NCI-H146 (cell line): ENCODE measurements at places on chromosomes 1 and 21.

DNA sequence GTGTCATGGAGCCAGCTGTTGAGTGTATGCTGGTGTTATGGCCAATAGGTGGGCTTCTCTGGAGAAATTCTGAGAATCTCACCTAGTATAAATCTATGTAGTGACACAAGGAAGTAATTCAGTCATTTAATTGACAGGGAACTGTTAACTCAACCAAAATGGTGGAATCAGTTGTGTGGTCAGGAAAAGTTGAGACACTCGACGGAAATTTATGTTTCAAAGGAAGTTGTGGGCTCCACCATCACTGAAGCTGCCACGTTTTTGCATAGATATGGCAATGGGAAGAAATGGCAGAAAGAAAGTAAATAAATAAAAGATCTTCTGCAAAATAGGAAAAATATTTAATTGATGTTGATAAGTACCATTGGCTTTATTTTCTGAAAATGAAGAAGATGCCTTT is 84.5 kb downstream of the ATP6V1G3 start:
- DNase-seq: no peak

GRCh38 chr1:246182149-246182851 is 324.8 kb downstream of the SMYD3 start:
- no peak for DNase-seq

DNA sequence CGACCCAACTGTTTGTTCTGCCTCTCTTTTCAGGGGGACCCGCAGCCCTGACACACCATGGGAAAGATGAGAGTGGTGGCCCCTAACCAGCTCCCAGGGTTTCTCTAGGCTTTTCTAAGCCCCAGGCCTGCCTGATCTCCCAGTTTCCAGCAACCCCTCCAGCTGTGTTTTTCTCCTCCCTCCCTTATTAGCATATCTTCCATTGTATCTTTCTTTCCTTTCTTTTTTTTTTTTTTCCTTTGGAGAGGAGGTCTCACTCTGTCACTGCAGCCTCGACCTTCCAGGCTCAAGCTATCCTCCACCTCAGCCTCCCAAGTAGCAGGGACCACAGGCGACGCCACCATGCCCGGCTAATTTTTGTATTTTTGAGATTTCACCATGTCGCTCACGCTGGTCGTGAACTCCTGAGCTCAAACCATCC is 1.8 kb upstream of the CERS2 start:
- DNase-seq: no peak

GRCh38 chr1:178461701-178462100 is 35.1 kb downstream of the CLEC20A start:
- DNase-seq: no peak

DNA sequence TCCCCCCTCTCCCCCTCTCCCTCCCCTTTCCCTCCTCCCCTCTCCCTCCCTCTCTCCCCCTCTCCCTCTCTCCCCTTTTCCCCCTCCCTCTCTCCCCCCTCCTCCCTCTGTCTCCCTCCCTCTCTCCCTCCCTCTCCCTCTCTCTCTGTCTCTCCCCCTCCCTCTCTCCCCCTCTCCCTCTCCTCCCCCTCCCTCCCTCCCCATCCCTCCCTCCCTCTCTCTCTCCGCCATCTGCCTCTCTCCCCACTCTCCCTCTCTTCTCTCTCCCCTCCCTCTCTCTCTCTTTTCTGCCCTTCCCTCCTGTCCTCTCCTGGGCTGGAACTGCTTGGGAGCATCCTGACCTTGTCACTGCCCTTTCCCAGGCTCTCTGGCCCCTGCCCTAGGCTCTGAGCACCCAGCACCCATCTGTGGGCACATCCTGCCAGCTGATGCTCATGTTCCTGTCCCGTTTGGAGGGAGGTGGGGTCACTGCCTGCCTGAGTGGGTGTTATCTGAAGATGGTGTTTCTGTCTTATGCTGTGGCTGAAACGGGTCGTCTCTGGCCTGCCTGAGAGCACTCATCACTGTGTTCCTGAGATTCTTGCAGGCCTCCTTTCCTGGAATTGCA is 10.8 kb downstream of the FTCD start:
- DNase-seq: no peak

DNA sequence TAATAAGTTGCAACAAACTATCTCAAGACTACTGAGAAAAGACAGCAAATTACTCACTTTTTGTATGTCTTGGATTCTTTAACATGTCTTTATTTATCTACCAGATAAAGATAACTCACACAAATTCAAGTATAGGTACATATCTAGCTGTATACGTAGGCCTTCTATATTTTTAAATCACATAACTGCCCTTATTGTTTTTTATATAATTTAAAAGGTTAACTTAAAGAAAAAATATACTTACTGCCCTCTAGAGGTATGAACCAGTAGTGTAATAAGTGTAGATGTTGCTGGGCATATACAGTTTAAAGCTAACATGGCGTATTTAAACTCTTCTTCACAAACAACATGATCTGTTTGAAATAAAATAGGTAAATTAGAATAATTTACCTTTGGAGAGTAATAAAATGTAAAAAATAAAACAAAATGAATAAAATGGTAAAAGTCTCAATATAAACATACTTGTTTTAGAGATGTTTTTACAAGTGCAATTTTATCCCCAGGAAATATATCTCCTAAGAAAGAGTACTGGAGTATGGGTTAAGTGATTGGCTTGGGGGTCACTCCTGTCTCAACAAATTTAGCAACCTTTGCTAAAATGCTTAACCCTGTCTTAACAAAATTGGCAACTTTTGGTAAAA is 235.2 kb downstream of the KCNT2 start:
- DNase-seq: no peak

GRCh38 chr1:223248001-223248769 is 105.1 kb upstream of the TLR5 start:
- DNase-seq: no peak
